Activated gamma-delta T cell treated with anti-CD3 and anti-CD28 coated beads, Interleukin-2, amount 50 U/mL, for 16 hours (primary cell): ENCODE measurements at places on chromosomes 16 and 17.

DNA sequence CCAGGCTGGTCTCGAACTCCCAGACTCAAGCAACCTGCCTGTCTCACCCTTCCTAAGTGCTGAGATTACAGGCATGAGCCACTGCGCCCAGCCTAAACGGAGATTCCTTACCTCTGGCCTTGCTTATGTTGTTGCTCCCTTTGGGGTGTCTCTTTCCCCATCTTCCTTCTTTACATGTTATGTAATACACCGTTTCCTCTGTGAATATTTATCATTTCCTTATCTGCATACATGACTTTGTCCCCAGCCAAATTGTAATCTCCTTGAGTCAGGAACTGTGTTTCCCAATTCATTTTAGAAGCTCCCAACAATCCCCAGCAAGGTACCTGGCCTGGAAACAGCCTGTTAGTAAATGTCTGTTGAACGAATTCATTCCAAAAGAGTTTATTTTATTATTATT, 15.7 kb downstream of the COPZ2 start:
- no peak for DNase-seq

- DNase-seq, result peak; percentile 38
Measured at GRCh38 chr16:87780385-87780989, 14.7 kb upstream of the KLHDC4 start.

DNA sequence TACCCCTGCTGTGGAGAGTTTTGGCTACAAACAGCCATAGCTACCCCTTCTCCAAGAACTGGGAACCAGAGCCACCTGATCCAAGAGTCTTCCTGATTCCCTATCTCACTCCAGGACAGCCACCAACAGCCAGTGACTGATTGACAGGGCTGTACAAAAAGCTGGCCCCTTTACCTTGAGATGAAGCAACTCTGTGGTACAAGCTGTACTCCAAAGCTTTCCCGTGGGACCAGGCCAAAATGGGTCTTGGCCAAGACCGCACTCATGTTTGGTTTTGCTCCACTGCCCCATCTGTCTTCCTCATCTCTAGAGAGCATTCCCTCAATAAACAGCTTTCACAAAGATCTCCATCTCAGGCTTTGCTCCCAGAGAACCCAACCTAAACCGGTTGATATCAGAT, 43.6 kb downstream of the RNF157 start:
- DNase-seq, result no peak

- DNase-seq, result no peak
Measured at GRCh38 chr17:29710891-29711418, 88.2 kb upstream of the CORO6 start.

DNA sequence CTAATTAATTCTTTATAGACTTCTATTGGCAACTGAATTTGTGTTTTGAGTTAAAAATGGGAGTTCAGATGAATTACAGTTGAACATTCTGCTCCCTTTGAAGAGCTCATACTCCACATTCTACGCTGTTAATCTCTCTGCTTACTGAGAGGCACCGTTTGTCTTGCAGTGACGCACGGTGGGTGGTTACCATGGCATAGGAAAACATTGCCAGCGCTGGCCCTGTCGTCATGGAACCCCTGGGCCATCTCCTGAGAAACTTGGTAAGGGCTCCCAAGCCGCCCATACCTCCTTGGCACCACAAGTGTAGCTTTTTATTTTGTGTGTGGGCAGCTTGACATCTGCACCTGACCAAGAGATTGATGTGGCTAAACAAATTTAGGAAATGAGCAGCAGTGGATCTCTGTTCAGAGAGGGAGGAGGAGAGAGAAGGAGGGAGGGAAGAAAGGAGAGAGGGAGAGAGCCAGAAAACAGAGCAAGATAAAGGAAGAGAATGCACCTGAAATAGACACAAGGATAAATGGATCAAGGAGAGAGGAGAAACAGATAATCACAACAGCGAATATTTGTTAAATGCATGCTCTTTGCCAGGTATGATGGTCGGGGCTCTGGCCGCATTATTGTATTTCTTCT, 398.5 kb downstream of the HAPSTR1 start:
- no peak for DNase-seq

- DNase-seq, result no peak
Measured at GRCh38 chr17:20189979-20190378, 180.8 kb downstream of the SPECC1 start.

DNA sequence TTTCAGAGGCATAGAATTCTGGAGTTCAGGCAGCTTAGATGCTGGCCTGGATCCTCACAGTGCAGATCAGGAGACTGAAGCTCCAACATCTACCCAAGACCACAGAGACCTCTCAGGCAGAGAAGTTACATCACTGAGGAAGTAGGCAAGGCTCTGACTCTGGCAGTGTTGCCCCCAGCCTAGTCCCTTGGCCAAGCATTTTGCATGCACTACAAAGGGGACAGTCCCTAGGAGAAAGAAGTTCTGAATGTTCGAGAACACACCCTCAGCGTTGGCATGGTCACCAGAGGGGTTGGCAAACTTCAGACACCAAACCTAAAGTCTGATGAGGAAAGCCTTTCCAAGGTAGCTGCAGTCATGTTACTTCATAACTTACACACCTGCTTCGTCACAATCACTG, 2.5 kb downstream of the RANBP10 start:
- no peak for DNase-seq

DNA sequence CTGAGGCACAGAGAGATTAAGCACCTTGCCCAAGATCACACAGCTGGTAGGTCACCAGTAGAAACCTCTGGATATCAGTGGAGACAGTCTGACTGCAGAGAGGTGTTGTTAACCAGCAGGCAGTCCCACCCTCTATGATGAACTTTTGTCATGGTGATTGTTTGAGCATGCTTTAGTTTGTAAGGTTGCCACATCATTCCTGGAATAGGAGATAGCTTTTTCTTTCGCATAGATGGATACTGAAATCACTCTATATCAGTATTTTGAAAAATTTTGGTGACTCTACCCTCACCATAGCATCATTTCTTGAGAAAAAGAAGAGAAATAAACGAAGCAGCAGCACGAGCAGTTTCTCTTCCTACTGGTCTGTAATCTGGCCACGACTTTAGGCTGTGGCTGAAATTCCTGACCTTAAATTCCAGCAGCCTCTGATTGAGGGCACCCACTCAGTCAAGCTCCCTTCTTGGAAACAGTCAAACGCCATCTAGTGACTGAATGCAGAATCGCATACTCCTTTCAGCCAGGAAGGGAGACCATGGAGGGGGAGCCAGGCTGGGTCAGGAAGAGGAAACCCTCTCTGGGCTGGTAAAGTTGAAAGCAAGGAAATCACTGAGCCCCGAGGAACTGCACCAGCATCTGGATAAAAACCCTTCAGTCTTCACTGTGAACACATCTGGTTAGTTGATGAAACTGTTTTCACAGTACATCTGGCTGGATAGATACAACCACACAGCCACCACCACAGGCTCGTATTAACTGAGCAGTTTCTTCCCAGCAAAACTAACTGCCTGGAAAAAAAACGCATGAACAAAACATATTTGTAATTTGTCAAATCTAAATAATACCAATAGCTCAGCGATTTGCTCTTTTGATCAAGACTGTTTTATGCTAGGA, 108.5 kb upstream of the XYLT1 start:
- peak; percentile 45 for DNase-seq

- DNase-seq, result no peak
Measured at GRCh38 chr16:85883813-85884212, 15.1 kb upstream of the IRF8 start.

GRCh38 chr17:10052106-10052813, 146.1 kb downstream of the GAS7 start:
- DNase-seq, result no peak

- DNase-seq, result no peak
Measured at GRCh38 chr17:54789101-54789880, 111.4 kb upstream of the TOM1L1 start.

DNA sequence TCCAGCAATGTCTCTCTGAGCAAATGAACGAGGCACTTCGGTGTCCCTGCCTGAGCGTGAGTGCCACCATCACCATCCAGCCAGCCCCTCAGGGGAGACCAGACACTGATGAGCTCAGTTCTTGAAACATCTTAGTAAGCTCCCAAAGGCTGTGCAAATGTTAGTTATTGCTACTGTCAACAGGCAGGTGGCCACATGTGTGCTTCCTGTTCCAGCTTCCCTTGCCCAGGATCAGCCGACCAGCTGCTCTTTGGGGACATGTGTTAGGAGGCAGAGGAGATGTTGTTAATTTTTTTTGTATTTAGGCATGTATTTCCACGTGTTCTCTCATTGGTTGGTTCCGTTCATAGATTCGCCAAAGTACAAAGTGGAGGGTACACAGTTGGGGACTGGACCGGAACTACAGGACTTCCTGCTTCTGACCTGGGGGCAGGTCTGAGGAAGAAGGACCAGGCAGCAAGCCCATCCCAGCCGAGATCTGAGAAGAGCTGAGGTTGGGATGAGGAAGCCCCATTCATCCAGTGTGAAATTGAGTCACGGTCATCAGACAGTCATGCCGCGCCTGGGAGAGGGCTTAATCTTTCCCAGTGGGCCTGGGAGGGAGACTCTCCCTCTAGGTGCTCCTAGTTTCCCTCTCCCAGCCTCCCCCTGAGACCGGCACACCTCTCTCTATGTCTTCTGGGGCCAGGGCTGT, 3.8 kb downstream of the TTYH2 start:
- no peak for DNase-seq

DNA sequence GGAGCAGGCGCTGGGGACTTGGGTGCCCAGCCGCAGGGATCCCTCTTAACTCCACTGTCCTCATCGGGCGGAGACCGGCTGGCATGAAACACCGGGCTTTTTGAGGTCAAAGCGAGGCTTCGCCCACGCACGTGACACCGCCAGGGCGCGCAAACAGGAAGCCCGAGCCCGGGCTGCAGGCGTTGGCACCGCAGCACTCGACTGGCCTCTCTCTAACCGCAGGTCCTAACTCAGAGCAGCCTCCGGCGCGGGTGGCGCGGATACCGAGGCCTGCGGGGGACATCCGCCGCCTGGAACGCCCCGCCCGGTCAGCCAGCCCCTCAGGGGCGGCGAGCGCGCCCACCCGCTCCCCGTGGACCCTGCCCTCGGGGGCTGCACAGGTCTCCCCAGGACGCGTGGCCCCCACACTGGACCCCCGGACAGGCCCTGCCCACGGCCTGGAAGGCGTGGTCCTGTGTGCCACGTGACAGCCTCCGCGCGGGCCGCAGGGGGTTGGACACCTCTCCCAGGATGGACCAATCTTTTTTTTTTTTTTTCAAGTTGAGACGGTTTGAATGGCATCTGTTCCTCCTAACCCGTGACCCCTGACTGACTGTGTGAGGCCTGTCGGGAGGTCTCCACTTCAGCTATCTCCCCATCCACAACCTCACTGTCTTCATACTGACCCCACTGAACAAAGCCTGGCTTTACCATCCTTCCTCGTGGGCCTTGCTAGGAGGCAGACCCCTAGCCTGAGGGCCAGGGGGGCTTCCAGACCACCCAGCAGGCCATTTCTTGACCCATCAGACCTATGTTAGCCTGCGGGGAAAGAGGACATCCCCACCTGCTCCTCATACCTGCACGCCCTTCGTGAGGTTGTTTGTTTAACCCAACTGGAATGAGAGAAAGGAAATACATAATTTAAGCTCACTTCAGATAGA, 8.4 kb upstream of the SLC47A2 start:
- DNase-seq, result peak; percentile 18

- DNase-seq, result peak; percentile 7
Measured at GRCh38 chr16:58459344-58460218, 40.4 kb upstream of the NDRG4 start.

DNA sequence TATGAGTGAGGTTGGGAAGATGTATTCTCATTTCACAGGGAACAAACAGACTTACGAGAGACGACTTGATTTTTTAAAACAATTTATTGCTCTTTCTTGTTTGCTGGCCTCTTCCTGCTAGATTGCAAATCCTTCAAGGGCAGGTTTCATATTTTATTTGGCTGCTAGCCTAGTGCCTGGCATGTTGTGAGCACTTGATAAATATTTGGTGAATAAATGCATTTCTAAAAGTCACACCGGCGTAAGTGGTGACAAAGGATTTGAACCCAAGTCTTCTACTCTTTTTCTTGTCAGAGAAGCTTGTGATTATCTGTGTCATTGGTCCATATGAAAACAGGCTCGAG, 1.4 kb downstream of the WWP2 start:
- no peak for DNase-seq

GRCh38 chr16:24525970-24526559, 13.3 kb upstream of the RBBP6 start:
- DNase-seq, result no peak

GRCh38 chr16:75746359-75746758, 20.1 kb upstream of the CPHXL start:
- no peak for DNase-seq

GRCh38 chr17:28949185-28950016, 1.9 kb downstream of the PHF12 start:
- DNase-seq, result peak; percentile 23

- DNase-seq, result no peak
Measured at GRCh38 chr16:66871840-66872239, 8.5 kb upstream of the PDP2 start.

- DNase-seq, result peak; percentile 30
Measured at GRCh38 chr17:14302091-14302430, 1.2 kb downstream of the HS3ST3B1 start.

- no peak for DNase-seq
Measured at GRCh38 chr17:40416671-40417070, 1.0 kb downstream of the TOP2A start.

GRCh38 chr17:34755981-34756636, 176.7 kb downstream of the TMEM132E start:
- no peak for DNase-seq

DNA sequence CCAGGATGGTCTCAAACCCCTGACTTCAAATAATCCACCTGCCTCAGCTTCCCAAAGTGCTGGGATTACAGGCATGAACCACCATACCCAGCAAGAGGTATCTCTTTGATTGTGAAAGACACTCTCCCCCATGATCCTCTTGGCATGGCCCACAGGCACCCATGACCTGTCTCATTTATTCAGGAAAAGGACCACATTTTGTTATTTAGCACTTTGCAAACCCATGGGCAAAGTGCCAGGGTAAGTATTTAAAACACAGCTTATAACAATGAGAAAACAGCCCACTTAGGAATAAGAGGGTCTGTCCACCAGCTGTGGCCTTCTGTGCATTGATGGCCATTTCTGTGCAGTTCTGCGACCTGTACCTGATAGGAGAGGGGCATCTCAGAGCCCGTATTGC, 12.8 kb upstream of the AKTIP start:
- no peak for DNase-seq
